B cell (primary cell): ENCODE measurements at places on chromosomes 12 and 14. TPM values are rescaled to one million over a fixed set of nuclear protein-coding genes. Genes with fewer than 3 reads are reported as not detected.

DNA sequence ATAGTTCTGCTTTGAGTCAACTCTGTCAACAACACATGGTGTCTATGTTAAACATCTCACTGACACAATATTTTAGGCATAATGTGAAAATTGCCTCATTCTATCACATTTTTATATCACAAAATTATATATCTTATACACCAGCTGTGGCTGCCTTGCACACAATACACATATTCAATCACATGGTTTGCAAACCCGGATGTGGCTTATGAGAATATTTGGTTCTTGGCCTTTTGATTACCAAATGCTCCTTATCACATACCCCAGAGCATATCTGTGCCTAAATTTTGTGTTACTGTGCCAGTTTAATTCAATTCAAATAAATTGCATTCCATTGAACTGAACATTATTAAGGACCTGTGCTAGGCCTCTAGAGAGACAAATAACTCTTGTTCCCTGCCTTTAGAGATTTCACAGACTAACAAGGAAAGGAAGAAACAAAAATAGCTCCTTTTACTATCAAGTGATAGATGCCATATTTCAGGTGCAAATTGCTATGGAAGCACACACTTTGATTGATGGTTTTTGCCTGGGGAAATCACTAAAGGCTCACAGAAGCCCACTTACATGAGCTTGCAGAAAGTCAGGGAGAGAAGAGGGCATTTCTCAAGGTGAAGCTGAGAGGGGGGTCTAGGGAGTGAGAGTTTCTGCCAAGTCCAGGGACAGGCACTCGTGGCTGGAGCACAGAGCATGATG lies 63.4 kb downstream of the PPP1R36 start:
- DNase-seq: no peak

- no peak for DNase-seq
Measured at GRCh38 chr14:55730592-55731310, 150.7 kb downstream of the KTN1 start.

The TAS2R9 gene
- not detected in 2 replicates for total RNA-seq

GRCh38 chr12:121811434-121812319 lies 7.9 kb downstream of the SETD1B start:
- DNase-seq: peak; percentile 81

DNA sequence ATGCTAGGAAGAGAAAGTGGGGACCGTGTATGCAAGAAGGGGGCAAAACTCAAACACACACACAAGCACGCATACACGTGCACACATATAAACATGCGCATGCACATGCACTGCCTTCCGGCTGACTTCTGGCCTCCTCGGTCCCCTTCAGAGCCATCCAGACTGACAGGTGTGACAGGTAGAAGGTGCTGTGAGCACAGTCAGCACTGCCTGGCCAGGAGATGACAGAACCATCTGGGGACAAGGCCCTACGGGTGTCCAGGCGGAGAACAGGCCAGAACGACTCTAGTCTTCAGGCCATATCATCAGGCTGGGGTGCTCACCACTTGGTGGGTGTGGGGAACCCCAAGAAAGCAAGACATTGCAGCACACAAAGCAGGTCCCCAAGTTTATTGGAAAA lies 7.3 kb downstream of the KRT83 start:
- DNase-seq: no peak

GRCh38 chr12:45284096-45284901 lies 68.4 kb downstream of the ANO6 start:
- DNase-seq: no peak

DNA sequence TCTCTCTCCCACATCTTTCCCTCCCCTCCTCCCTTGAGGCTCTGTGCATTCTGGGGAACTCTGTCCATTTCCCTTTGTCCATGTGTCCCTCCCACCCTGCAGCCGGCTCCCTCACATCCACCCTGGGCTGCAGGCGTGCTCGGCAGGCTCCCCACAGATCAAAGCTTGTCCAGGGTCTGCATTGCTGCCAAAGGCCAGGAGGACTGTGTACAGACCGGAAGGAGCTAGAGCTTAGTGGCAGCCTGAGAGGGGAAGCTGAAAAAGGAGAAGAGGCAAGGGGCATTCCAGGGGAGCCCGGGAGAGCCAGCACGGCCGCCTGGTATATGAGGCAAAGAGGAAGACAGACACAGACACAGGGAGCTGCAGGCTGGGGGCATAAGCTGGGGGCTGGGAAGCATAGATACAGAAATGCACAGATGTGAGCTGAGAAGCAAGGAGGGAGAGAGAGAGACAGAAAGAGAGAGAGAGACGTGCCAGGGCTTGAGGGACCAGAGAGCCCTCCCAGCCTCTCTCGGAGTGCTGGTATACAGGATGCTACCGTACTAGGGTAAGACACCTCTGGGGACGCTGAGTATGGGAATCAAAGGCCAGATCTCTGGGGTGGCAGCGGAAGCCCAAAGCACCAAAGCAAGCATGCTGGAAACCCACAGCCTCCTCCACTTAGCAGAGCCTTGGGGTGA lies 3.3 kb downstream of the CD4 start:
- DNase-seq: peak; percentile 65
